ENCODE measurements at places on chromosomes 16 and 17. TPM values are rescaled to one million over a fixed set of nuclear protein-coding genes. Genes with fewer than 3 reads are reported as not detected.

ASGR1 gene
- total RNA-seq, result 0.87 TPM

KCNH4 gene
- total RNA-seq, result not detected

ABCC12 gene
- total RNA-seq, result not detected

VAC14 gene
- 45.9 TPM for total RNA-seq

CACNG3 gene
- not detected for total RNA-seq
